ENCODE measurements at places on chromosomes 6 and 20.

DNA sequence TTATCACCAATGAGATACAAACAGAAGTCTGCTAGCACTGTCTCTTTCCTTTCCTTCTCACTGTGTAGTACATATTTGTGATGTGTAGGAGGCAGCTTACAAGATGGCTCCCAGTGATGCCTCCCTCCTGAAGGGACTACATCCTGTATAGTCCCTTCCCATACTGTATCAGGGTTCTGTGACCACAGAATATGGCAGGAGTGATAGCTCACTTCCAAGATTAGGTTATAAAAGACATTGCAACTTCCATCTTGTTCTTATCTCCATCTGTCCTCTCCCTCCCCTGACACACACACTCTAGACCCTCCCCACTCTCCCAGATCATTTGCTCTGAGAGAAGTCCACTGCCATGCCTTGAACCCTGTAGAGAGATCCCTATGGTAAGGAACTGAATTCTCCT, 38.0 kb downstream of the SESN1 start:
- no peak for DNase-seq

GRCh38 chr6:18028332-18028731, 40.9 kb upstream of the KIF13A start:
- no peak for DNase-seq

DNA sequence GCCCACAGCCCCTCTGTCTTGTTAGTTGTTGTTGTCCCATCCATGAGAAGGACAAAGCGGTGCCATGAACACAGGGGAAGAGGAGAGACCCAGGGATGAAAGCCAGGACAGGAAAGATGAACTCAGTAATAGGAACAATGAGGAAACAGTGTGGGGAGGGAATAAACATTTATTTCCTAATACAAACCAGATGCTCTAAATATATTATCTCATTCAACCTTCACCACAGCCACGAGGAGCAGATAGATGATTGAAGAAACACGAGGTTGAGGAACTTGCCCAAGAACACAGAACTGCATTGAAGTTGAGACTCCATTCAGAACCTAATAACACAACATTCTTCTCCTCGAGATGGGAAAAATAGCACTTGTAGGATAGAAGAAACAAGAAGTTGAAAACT, 53.0 kb upstream of the AIG1 start:
- DNase-seq: no peak

- no peak for DNase-seq
Observed at GRCh38 chr6:20841806-20842205, 307.5 kb downstream of the CDKAL1 start.

All from stimulated activated CD8-positive, alpha-beta memory T cell treated with anti-CD3 and anti-CD28 coated beads, Interleukin-7, amount 100 ng/mL, for 1 hour (primary cell).